ENCODE measurements at places on chromosomes 2 and 18.

DNA sequence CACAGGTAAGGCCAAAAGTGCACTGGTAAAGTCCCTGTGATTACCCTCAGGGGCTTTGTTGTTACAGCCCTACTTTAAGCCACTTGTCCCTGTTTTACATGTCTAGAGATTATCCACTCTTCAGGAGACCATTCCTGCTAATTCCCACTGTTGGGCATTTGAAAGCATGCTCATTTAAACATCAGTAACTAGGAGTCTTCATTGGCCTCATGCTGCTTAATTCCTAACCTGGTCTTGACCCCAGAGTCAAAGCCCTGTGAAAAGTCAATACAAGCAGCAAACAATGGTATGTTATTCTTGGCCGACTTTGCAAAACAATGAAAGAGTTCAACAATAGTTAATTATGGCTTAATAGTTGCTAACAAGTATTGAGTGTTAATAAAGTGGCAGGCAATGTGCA is 23.2 kb downstream of the AFF3 start:
- DNase-seq, result no peak

GRCh38 chr2:240630771-240631547 is 5.7 kb downstream of the GPR35 start:
- no peak for DNase-seq

DNA sequence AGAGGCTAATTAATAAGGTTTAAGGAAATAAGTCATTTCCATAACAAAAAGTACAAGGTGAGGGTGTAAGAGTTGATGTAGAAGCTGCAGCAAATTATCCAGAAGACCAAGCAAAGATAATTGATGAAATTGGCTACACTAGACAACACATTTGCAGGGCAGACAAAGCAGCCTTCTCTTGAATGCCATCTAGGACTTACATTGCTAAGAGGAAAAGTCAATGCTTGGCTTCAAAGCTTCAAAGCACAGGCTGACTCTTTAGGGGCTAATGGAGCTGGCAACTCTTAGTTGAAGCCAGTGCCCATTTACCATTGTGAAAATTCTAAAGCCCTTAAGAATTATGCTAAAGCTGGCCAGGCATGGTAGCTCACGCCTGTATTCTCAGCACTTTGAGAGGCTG is 728.6 kb upstream of the KLHL29 start:
- no peak for DNase-seq

- no peak for DNase-seq
Observed at GRCh38 chr2:75276093-75277029, 77.0 kb upstream of the TACR1 start.

- DNase-seq, result no peak
Observed at GRCh38 chr2:61357681-61358080, 113.2 kb downstream of the USP34 start.

DNA sequence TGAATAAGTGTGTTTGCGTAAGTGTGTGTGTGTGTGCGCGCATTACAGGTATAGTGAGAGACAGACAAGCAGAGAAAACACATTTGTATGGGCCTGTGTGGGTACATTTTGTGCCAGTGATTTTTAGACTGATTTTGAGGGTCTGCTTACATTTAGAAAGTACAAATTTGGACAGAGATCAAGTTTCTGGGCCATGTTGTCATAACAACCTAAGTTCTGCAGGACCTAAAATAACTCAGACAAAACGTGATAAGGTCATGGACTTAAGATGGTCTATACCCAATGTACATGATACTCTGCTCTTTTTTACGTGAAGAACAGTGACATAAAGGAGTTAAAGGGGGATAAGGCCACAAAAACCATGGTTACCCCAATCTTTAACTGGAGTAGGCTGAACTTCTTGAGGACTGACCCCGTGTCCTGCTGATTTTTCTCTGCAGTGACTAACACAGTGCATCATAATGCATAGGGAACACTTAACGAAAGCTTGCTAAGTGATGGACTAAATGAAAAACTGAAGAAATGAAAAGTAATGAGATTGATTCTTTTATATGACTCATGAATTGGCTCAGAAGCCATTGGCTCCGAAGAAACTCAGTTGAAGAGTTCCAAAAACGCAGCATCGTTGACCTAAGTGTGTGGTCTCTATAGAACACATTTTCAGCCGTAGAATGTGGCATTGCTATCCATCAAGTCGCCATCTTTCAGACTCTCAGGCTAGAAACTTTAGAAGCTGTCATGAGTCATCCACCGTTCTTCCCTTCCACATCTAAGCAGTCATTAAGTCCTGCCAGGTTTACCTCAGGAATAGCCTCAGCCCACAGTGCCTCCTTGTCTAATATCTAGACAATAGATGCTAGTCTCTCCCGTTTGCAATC is 61.6 kb upstream of the NCOA1 start:
- DNase-seq, result no peak

- DNase-seq, result no peak
Observed at GRCh38 chr2:171972329-171972982, 27.3 kb upstream of the METAP1D start.

GRCh38 chr2:71882949-71883472 is 264.7 kb downstream of the CYP26B1 start:
- DNase-seq, result no peak

GRCh38 chr18:2459886-2460285 is 111.4 kb downstream of the METTL4 start:
- DNase-seq, result no peak

GRCh38 chr18:63106727-63107126 is 212.8 kb downstream of the BCL2 start:
- no peak for DNase-seq

- DNase-seq, result no peak
Observed at GRCh38 chr2:196459539-196459938, 180.0 kb upstream of the CCDC150 start.

- peak; percentile 9 for DNase-seq
Observed at GRCh38 chr2:102615620-102616436, 3.5 kb upstream of the SLC9A2 start.

- DNase-seq, result no peak
Observed at GRCh38 chr2:64672708-64673107, 19.0 kb upstream of the SERTAD2 start.

DNA sequence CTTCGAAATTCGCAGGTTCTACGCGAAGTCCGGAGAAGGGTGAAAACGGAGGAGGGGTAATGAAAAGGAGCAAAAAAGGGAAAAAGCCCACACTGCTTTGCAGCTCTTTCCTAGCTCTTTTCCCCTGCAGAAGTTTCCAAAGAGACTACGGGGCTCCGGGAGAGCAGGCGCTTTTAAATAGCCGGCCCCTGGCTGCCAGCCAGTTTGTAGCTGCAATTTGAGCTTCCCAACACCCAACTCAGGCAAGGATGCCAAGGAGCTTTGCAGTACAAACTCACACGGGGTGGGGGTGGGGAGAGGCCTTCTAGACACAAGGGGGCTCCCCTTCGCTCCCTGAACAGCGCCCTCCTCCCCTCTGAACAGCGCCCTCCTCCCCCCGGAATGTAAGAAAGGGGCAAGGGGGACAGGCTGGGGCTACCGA is at the start of gene IGFBP5:
IGFBP5 (minus strand) TSS at position 149 of the 421 bp plus-strand sequence. CDS start 774 bp downstream, outside the sequence.
- no peak for DNase-seq

DNA sequence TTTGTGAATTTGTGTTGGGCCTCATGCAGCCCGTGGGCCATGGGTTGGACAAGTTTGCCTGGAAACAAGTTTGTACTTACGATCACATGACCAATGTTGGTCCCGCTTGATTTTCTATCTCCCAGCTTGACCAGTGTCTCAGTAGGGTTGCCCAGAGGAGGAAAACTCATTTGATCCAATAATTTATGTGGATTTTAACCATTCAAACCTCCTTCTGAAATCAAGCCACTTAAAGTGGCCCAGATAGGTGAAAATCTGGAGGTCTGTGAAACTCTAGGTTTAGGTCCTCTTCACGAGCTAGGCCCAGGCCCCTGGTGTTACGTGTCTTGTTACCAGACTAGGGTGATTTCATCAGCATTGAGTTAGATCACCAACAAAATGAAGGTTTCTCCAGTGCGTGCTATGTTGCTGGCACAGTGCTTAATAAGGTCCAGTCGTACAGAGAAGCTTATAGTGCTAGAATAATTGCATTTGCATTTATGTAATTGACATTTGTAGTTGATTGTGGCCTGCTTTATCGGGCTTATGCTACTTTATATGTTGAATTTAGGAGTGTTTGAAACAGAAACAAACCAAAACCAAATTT is 4.4 kb downstream of the ACTR2 start:
- DNase-seq, result no peak

GRCh38 chr2:239596253-239596652 is 195.4 kb upstream of the HDAC4 start:
- DNase-seq, result no peak

DNA sequence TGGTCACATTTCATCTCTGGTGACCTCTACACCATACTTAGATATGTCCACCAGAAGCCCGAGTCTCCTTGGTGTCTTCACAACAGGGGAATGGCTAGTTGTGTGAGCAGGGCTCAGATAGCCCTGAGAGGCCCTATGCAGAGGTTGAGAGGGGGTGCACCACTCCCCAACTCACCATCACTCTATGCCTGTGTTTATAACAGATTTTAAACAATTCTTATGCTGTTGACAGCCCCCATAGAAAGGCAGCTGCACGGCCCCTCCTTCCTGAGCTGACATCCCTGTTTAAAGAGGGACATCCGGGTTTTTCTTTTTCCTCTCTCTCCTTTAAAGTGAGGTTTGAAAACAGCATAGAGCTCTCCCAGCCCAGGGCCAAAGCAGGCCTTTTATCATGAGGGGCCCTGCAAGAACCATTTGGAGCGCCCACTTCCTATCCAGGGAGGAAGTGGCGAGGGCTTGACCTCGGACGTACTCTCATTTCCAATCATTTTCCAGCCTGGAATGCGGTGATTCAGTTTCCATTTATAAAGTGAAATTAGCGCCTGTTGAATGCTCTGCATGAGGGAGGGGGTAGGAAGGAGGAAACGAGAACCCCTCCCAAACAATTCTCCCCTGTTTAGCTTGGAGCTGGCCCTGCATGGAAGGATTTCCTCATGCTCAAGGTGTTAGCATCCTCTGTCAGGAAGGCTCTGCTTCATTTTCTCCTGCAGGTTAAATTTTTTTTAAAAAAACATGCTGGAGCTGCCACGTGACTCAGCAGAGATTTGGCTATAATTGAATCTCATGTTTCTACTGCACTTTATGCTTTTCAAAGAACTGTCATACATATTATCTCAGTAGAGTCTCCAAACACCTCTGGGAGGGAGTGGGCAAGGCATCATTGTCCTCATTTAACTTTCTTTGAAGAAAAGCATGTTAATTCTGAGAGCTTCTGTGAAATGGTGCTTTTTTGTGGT is 117.5 kb downstream of the DDX1 start:
- DNase-seq, result no peak

DNA sequence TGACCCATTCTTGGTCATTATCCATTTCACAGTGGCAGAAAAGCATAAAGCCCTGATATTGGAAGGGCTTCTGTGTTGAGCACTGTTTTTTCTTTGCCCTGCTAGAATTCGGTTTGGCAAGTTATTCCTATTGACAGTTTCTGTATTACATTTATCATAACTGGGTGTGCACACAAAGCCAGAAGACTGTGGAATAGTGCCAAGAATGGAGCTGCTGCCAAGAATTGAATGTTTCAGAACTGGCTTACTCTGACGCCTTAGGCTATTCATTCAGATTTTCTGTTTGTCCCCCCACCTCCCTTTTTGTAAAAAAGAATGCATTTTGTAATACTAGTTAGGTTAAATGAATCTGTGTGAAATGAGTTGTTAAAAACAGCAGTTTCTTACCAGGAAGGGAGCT is 12.7 kb downstream of the KDM3A start:
- peak; percentile 19 for DNase-seq

GRCh38 chr2:15695582-15696330 is 104.1 kb downstream of the DDX1 start:
- DNase-seq, result no peak

GRCh38 chr2:63871864-63872263 is 30.2 kb downstream of the UGP2 start:
- no peak for DNase-seq

DNA sequence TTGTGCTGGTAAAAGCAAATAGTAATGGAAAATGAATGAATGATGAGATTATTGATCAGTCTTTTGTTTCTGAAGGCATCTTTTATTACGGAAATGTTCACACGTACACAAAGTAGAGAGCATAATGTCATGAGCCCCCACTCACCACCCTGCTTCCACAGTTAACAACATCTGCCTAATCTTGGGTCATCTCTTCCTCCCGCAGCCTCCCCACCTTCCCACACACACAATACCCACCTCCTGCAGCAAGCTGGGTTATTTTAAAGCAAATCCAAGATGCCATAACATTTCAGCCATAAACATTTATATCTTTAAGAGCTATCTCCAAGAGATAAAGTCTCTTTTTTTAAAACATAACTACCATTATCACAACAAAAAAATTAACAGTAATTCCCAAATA is 36.3 kb downstream of the CYP27C1 start:
- no peak for DNase-seq

GRCh38 chr2:208320686-208321085 is 54.6 kb downstream of the PIKFYVE start:
- DNase-seq, result peak; percentile 29

- no peak for DNase-seq
Observed at GRCh38 chr2:74206180-74206688, 7.8 kb downstream of the MTHFD2 start.

DNA sequence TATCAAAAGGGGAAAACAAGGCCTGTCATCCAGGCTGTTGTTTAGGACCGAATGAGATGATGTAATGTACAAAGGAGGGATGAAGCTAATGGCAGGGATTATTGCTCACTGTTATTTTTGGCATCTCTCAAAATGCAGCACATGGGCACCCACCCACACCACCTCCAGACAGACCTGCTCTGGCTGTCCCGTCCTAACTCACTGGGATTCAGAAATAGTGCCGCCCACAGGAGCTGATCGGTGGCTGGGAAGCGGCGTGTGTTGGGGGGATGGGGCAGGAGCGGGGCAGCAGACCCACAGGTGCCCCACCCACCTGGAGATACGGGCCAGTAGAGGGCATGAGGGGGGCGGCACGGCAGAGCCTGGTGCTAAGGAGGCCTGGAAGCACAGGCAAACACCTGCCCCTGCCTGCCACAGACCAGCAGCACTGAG is 52.2 kb downstream of the CRACDL start:
- DNase-seq, result no peak

GRCh38 chr2:157468931-157469708 is 25.2 kb upstream of the CYTIP start:
- DNase-seq, result peak; percentile 77

DNA sequence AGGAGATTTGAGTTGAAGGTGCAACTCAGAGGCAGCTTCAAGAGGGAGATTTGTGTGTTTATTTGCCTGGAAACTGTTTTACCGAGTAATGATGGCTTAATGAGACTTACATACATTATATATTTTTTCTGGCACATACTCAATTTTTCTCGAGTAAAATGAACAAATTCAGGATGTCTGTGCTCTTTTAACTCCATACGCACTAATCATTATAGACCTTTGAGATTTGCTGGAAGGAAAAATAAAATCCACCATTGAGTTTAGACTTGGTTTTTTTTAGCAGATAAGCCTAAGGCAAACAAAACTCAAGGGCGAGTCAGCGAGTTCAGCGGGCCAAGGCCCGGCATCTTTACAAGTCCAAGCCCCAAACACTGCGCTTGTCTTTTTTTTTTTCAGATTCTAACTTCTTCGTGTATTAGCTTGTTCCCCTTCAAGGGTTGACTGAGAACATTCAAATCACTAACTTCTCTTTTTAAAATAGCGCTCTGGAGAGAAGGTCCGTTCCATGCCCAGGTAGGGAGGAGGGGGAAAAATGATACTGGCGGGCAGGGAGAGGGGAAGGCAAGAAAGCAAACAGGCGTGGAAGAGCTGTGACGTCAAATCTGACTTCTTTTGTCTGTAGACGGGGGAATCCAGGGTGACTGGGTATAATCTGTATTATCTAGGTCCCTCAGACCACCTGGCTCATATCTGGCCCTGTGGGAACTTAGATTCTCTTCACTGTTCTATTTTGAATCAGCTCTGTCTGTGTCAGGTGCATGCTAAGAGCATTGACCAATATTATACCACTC is 72.7 kb upstream of the MAP3K20 start:
- DNase-seq, result no peak
